ENCODE measurements at places on chromosomes 4 and X.

GRCh38 chr4:15525080-15525479 lies 55.4 kb downstream of the CC2D2A start:
- no peak for DNase-seq

GRCh38 chrX:13373431-13374187 lies 53.8 kb upstream of the ATXN3L start:
- DNase-seq = no peak

DNA sequence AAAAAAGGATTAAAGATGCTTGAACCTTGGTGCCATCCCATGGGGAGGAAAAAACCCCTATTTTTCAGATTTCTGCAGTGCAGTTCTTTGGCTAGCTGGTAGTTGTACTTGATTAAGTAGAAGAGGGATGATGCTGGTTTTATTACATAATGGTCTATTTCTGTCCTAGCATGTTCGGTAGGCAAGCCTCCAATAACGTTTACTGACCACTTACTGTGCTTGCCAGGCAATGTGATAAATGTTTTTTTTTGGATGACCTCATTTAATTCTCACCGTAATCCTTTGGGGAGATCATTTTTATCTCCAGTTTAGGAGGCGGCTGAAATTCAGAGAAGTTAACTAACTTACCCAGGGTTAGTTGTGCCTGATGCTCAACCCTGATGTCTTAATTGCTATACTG lies 92.1 kb upstream of the RPA4 start:
- DNase-seq = no peak

DNA sequence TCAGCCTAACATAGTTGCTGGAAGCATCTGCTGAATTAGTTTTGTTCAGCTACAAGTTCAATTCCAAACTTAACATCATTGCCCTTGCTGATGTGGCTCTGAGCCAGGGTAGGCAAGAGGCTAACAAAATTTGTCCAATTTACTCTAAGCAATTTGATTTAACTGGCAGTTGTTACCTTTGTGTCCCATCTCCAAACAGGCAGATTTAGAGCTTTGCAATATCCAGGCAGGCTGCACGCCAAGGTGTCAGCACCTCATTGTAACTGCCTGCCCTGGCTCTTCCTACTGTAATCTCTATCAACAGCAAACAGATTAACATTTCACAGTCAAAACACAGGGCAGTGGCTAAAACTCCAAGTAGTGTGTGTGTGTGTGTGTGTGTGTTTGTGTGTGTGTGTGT lies 2070.6 kb downstream of the PCDH7 start:
- no peak for DNase-seq

DNA sequence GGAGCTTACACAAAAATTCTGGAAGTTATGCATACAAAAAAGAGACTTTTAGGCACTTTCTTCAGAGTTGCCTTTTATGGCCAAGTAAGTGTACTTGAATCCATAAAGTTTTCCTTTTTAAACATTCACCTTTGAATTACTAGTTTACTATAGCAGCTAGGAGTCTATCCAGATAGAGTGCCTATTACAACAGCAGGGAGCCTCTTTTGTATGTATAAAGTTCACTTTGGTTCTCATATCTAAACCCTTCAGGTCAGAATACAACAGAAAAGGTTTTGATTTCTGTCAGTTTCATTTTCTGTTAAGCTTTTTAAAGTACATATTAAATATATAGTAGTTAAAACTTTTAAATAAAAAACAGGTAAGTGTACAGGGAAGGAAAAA lies 51.4 kb upstream of the IL13RA1 start:
- DNase-seq = no peak

- no peak for DNase-seq
These were observed 200.3 kb downstream of the PDGFC start for GRCh38 chr4:156771171-156771837.

- no peak for DNase-seq
These were observed 50.2 kb upstream of the SHISA3 start for GRCh38 chr4:42347076-42347475.

- DNase-seq = no peak
These were observed 31.7 kb upstream of the SPRY1 start for GRCh38 chr4:123364906-123365305.

- no peak for DNase-seq
These were observed 81.5 kb upstream of the MAPK10 start for GRCh38 chr4:86441175-86441936.

DNA sequence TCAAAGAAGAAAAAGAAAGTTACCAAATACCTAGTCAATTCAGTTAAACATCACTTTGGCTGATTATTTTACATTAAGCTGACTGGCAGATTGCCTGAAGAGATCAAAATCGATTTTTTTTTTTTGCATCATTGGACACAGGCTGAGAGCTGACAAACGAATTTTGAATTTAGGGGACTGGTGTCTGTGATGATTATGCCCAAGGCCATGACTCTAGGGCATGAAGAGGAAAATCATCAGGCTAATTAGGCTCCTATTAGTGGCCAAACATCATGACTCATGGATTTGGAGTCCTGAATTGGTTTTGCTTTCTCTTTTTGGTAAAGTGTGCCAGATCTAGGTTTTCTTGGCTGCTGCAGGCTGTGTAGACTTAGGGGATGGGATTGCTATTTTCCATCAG lies 829.3 kb upstream of the LCORL start:
- no peak for DNase-seq

DNA sequence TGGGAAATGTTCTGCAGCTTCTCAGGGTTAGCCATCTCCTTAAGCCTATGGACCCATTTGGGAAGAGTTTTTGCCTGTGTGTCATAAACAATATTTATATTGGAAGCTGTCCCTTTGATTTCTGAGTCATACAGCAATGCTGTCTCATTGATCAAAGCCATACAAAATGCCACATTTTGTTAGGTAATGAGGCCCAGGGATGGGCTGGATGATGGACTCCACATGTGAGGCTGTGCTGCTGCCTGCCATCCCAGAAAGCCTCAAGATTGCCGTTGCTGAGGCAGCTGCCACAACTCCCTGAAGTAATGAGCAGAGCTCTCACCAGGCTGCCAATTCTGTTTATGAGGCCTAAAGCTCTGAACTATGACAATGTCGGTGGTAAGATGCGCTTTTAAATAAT lies 12.2 kb upstream of the GJB1 start:
- DNase-seq = no peak

GRCh38 chrX:57172544-57172943 lies 35.3 kb upstream of the SPIN2A start:
- DNase-seq = no peak

DNA sequence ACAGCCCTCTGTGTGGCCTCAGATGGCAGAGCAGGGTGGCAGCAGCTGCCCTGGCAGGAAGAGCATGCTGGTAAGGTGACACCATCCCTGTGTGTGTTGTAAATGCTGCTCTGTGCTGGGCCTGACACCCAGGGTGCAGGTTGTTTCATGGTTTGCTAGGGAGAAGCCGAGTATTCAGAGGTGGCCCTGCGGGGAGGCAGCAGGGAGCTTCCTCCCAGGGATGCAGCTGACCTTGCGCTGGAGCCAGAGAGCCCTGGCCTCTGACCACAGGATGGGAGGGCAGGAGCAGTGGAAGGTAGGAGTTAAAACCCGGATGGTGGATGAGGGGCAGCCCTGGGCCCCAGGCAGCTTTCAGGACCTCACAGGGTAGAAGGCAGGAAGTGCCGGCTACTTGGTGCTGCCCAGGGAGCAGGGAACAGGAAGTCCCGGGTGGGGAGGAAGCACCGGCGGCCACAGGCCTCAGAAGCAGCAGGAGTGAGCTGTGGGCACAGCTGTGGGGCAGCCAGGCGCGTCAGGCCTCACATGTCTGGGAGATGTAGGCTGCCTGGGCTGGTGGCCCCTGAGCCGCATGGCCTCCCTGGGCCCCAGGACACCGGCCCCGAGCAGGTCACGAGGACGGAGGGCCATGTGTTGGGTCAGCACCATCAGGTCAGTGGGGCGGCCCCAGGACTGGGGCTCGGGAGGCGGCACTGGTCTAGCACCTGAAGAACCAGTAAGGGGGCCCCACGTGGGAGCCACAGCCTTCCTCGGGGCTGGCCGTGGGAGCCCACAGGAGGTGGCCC lies 19.1 kb downstream of the SH3BP2 start:
- DNase-seq = no peak

- no peak for DNase-seq
These were observed 131.6 kb upstream of the SCML1 start for GRCh38 chrX:17605676-17606075.

- no peak for DNase-seq
These were observed 46.6 kb upstream of the TMEM184C start for GRCh38 chr4:147570616-147571015.

GRCh38 chr4:144594471-144594986 lies 51.4 kb upstream of the HHIP start:
- DNase-seq = no peak

- DNase-seq = no peak
These were observed 1.9 kb upstream of the PPP3CA start for GRCh38 chr4:101348995-101349800.

GRCh38 chrX:70433848-70434351 lies 10.7 kb upstream of the DLG3 start:
- no peak for DNase-seq

DNA sequence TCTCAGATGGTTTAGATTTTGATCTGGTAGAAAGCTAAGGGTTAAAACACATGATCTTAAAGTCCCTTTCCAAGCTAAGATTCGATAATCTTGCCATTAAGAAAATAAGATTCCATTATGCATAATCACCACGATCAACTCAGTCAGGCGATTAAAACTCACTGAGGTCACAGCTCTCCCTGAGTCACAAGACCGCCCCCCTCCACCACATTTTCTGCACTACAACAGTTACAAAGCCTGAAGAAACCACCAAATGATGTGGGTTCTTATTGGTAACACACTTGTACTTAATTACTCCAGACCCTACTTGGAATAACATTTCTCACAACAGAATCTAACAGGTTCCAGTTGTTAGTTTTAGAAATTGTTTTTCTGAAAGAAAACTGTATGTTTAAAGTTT lies 62.8 kb downstream of the SH3KBP1 start:
- DNase-seq = no peak

DNA sequence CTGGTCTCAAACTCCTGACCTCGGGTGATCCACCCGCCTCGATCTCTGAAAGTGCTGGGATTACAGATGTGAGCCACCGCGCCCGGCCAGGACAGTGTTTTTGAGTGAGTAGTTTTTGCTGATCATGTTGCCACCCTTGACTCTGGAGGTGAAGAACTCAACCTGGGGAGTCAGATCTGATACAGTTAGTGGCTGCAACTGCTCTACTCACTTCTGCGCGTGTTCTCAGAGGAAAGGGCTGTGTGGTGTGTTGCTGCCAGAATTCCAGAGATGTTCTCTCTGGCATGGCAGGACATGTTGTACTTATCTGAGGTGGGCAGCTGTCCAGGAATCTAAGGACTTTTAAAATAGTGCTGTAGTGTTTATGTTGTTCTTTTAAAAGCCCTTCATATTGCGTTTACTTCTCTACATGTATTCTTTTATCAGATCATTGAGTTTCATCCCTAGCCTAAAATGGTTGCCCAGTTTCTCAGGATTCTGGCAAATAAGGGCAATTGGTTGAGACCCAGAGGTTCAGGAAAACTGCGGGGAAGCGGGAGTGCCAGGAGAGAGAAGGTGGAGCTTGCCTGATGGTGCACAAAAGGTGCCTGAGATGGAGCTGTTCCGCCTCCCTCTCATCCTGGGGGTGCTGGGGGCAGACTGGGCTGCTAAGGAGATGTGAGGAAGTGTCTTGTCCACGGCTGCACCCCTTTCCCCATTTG lies 97.7 kb downstream of the ARHGAP10 start:
- no peak for DNase-seq

GRCh38 chr4:177699365-177700213 lies 257.4 kb upstream of the AGA start:
- no peak for DNase-seq

DNA sequence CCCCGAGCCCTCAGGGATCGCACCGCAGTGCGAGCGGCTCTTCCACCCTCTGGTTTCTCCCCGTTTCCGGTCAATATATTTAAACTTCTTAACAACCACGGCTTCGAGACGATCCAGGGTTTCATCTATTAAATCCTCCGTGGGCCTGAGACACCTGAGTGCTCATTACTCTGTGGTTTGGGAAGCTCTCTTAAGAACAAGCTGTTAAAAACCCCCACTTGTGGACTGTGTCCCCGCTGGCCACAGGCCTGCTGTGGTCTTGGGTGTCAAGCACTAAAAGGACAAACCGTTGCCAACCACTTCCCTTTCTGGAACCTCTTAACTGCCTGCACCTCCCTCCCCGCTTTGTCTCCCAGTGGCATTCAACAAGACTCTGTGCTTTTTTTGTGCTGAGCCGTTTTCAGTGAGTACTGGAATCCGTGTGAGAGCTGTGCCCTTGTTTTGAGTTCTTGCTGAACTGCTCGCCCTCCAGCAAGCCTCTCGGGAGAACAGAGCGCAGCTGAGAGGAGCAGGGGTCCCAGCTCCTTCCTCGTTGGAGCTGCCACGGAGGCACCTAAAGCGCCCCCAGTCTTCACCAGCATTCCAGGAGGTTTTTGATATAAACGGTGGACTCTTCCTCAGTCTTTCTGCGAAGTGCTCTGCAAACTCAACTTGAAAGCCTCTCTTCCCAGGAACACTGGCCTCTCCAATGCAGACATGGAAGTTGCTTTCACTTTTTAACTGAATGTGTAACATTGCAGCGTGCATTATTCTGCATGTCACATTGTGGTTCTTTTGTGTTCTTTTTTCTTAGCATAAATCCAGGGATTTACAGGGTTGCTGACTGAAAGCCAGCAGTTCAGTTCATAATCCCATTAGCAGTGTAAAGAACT lies 691 bp upstream of the IGFBP7 start:
- peak; percentile 29 for DNase-seq

DNA sequence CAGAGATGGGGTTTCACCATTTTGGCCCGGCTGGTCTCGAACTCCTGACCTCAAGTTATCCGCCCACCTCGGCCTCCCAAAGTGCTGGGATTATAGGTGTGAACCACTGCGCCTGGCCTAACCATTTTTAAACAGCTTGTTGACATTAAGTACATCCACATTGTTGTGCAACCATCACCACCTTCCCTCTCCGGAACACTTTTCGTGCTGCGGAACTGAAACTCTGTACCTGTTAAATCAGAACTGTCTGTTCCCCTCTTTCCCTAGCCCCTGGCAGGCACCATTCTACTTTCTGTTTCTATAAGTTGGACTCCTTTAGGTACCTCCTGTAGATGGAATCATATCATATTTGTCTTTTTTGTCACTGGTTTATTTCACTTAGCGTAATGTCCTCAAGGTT lies 9.5 kb downstream of the FHDC1 start:
- no peak for DNase-seq

GRCh38 chrX:73847991-73848390 lies 285.0 kb downstream of the CHIC1 start:
- DNase-seq = no peak

- no peak for DNase-seq
These were observed 514.8 kb upstream of the TENM3 start for GRCh38 chr4:181728305-181728966.

GRCh38 chr4:168541266-168541953 lies 44.6 kb downstream of the PALLD start:
- DNase-seq = no peak

Measured in iPS DF 6.9 (cell line).